ENCODE measurements at places on chromosomes 7 and 10. TPM values are rescaled to one million over a fixed set of nuclear protein-coding genes. Genes with fewer than 3 reads are reported as not detected.

DNA sequence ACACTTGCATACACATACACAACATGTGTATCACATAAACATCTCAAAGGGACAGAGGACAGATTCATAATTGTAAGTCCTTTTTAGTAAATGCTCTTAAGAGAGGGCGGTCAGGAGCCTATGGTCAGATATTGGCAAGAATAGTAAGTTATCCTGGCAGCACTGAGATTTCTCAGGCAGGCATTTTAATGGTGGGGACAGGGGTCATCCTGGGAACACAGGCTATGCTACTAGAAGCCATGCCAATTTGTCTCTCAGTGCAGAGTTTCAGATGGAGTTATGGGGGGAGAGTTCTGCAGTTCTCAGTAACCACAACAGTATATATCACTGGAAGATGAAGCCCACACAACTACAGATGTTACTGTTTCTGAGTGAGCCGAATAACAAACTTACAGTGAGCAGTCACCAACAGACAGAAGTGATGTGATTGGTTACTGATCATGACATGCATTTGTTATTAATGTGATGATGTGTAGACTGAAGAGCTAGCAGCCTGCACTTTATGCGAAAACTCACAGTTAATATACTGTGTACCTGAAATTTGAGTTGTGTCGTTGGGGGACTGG lies 16.4 kb downstream of the ZNF487 start:
- DNase-seq: no peak

DNA sequence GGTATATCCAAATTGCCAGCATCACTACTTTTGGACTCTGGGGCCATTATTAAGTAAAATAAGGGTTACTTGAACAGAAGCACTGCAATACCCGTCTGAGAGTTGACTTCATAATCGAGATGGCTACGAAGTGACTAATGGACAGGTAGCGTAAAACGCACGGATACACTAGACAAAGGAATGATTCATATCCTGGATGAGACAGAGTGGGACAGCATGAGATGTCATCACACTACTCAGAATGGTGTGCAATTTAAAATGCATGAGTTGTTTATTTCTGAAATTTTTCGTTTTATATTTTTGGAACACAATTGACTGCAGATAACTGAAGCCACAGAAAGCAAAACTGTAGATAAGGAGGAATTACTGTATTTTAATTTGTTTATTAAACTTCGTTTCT lies 421.5 kb upstream of the LRGUK start:
- DNase-seq: no peak

DNA sequence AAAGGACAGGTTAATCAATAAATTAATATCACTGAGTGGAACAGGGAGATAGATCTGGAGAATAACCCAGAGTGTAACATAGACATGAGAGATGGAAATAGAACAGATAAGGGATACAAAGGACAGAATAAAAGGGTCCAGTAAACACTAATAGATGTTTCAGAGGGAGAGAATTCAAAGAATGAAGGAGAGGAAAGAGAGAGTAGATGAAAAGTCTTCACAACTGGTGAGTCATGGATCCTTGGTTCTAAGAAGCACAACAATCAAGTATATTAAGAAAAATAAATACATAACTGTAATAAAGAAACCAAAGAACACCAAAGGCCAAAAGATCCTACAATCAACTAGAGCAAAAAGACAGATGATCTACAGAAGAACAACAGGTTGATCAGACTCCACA lies 66.3 kb downstream of the BEND7 start:
- no peak for DNase-seq

GRCh38 chr10:17578603-17579002 lies 38.6 kb downstream of the HACD1 start:
- DNase-seq: no peak

GRCh38 chr10:7405637-7406036 lies 5.2 kb downstream of the SFMBT2 start:
- DNase-seq: no peak

DNA sequence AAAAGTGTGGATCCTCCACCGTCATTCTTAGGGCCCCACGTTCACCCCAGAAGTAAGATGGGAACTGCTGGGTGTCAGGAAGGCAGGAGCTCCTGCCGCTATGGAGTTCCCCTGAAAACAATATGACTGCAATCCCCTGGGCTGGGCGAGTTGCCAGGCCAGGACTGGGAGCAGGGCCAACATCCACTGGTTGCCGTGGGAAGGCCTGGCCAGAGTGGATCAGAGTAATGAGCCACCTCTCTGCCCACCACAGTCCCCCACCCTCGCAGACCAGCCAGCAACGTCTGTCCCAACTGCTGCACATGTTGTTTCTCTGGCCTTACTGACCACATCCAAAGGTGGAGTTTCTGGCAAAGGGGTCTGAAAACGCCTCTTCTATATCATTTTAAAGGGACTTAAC lies 86.6 kb downstream of the STRA8 start:
- DNase-seq: peak; percentile 87

GRCh38 chr10:34181553-34182300 lies 633.4 kb downstream of the PARD3 start:
- peak; percentile 51 for DNase-seq

DNA sequence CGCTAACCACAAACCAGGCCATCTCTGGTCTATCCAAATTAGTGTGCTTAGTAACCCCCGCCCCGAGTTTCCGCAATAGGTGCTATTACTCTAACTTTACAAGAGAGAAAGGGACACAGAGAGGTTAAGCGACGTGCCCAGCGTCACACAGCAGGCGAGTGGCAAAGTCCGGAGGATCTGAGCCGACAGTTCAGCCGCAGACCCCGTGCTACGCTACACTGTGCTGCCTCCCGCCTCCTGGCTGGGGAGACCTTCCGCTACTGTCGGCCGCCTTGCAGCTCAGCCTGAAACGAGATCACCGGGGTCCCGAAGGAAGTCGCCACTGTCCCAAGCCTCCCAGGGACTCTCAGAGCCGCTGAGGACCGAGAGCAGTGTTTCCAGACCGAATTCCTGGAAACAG lies 799 bp downstream of the INTS1 start:
- DNase-seq: no peak

DNA sequence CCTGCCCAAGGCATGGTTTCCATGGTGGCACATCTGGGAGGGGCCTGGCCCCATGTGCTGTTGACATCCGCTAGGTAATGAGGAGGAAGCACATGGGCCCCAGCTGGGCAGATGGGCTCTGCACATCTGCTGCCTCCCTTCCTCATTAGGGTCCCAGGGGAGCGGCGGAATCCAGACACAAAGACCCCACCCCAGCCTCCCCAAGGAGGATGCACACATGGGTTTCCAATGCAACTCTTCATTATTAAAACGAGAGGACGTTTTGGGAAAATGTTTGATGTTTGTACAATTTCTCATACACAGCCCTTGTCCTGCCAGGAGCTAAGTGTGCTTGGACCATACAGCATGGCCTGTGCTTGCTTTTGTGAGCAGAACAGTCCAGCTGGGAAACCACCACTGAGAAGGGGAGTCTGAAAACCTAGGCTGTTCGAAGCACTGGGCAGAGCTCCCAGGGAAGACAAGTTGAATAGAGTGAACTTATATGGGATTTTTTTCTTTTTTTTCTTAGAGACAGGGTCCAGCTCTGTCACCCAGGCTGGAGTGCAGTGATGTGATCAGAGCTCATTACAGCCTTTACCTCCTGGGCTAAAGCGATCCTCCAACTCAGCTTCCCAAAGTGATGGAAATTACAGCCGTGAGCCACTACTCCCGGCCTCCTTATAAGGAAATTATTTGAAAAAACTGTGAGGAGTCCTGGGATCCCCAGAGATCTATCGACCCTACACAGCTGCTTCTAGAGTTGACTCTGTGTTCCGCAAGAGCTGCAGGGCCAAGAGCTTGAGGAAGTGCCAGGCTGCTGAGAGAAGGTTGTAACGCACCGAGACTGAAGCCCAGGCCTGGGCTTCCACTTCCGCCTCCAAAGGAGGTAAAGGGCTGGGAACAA lies 23.4 kb downstream of the FAM107B start:
- DNase-seq: peak; percentile 70

- DNase-seq: no peak
These were observed 35.0 kb downstream of the HDAC9 start for GRCh38 chr7:18530224-18531179.

DNA sequence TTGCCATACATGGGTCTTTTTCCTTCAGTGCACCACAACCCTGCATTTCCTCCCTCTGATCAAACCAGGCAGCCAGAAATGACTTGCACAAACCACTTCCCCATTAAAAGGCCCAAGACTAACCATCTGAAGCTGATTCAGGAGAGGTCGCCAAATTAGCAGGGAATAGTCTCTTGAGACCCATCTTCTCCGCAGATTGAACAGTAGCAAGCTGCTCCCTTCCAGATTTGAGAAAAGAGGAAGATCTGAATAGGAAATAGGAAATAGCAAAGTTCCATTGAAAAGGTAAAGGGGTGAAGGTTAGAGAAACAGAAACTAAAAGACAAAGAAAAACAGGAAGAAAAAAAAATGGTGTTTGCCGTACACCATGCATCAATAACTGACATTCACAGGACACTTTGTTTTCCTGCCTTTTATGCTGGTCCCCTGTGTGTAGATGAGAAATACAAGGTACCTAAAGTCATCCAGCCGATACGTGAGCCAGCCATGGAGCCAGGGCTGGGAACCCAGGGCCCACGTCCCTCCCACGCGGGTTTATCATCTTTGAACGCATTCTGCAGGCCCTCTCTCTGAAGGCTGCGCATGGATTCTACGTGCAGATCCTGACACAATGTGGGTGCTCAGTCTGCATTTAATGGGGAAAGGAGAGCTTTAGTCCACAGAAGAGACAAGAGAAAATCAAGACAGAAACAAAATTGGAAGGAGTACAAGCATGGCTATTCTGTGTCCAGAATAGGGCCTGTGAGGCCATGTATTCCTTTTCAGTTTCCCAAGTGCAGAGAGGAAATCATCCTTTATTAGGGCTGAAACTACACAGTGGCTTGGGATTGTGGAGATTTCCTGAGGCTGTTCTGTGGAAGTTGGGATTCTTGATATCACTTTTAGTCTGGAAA lies 268.4 kb upstream of the NPVF start:
- no peak for DNase-seq

GRCh38 chr10:29064680-29065079 lies 224.2 kb upstream of the LYZL1 start:
- no peak for DNase-seq

GRCh38 chr10:63105225-63106110 lies 27.7 kb upstream of the NRBF2 start:
- no peak for DNase-seq

- no peak for DNase-seq
These were observed 51.5 kb upstream of the PIP4K2A start for GRCh38 chr10:22765660-22766547.

DNA sequence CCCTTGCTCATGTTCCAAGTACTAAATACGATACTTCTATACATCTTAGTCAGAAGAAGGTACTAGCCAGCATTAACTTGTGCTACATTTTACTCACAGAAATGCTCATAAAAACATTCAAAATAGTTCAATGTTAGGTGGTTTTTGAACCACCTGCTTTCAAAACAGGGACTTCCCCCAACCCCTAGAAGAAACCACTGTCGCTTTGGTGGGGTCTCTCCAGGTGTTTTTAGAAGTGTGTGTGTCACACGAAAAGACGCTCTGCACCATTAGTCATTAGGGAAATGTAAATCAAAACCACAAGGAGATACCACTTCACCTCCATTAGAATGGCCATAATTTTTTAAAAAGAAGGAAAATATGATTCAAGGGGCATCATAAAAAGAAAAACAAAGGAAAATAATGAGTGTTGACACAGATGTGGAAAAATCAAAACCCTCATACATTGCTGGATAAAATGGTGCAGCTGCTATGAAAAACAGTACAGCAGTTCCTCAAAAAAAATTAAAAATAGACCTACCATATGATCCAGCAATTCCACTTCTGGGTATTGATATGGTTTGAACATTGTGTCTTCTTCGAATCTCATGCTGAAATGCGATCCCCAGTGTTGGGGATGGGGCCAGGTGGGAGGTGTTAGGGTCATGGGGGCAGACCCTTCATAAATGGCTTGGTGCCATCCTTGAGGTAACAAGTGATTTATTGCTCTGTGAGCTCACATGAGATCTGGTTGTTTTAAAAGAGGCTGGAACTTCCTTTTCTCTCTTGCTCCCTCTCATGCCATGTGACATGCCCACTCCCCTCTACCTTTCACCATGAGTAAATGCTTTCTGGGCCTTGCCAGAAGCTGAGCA lies 74.2 kb downstream of the MALSU1 start:
- no peak for DNase-seq

The GNGT1 gene
- total RNA-seq: not detected

The DNAH11 gene
- total RNA-seq: 0.03 TPM

The SFTPA1 gene
- total RNA-seq: 0.22 TPM

The AMPH gene
- total RNA-seq: 1.7 TPM

The EPO gene
- not detected for total RNA-seq

The AKR1C4 gene
- not detected for total RNA-seq

All from Right ventricle myocardium superior (tissue), 1 donor.